Activated CD4-positive, alpha-beta T cell treated with anti-CD3 and anti-CD28 coated beads, Interleukin-2, amount 50 U/mL, for 4 hours (primary cell): ENCODE measurements at places on chromosomes 12 and 14.

- DNase-seq, result peak; percentile 50
These were observed 199.5 kb upstream of the SFSWAP start for GRCh38 chr12:131511391-131511802.

DNA sequence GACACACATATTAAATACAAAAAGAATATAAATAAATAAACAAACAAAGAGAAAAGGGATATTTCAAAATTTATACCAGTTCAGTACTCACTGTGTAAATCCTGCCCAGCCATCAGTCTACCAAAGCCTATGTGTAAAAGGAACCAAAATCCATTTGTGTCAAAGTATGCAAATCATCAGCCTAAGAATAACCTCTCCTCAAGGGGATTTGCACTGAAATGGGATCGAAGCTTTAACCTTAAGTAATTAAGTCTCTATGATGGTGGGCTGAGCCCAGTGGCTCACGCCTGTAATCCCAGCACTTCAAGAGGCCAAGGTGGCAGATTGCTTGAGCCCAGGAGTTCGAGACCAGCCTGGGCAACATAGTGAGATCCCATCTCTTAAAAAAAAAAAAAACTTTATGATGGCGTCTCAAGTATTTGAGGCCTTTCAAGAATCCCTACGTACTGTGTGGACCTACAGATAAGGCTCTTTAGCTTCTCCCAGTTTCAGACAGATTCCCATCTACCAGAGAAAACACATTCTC, 57.8 kb upstream of the METAP2 start:
- no peak for DNase-seq

DNA sequence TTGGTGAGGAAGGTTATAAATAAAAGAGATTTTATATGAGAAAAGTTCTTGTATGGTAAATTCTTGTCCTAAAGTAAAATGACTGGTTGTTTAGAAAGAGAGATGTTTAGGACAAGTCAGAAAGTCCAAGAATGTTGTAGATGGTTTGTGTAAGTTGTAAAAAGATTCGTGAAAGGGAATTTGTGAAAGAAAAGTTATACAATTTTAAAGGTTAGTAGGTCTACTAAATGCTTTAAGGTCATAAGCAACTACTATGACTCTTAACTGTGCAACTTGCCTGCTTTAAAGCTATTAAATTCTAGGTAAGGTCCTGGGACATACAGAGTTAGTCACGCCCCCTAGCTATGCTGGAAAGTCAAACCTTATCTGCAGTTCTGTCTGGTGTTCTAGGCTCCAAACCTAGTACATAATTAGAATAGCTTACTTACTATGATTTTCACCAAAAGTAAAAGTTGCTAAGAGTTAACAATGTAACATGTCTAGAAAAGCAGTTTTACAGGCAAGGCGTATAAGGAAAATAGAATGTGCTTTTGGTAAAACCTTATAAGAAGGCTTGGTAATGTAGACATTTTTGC, 11.2 kb upstream of the DHRS2 start:
- no peak for DNase-seq

GRCh38 chr12:45217846-45218245, 2.0 kb downstream of the ANO6 start:
- no peak for DNase-seq

DNA sequence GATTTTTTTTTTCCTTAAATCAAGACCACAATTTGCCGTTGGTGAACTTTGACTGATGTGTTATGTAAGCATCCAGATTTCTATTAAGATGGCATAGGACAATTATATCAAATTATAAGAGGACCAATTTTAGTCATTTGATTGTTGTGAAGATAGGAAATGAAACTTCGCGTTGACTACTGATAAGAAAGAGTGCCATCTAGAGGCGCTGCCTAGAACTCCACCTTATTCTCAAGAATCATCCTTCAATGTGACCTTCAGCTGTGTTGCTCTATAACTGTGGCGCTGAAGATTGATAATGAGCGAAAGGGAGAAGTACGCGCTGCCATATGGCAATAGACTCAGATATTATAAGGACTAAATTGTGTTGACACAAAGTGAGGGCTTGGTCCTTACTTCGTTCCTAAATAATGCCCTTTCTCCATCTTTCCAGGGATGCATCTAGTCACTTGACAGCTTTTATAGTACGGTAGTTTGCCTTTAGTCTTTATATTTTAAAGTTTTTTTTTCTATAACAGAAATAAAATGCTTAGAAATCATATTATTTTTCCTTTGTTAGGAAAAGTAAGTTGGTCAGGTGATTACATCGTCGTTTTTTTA, 350.8 kb upstream of the STXBP6 start:
- DNase-seq, result no peak

DNA sequence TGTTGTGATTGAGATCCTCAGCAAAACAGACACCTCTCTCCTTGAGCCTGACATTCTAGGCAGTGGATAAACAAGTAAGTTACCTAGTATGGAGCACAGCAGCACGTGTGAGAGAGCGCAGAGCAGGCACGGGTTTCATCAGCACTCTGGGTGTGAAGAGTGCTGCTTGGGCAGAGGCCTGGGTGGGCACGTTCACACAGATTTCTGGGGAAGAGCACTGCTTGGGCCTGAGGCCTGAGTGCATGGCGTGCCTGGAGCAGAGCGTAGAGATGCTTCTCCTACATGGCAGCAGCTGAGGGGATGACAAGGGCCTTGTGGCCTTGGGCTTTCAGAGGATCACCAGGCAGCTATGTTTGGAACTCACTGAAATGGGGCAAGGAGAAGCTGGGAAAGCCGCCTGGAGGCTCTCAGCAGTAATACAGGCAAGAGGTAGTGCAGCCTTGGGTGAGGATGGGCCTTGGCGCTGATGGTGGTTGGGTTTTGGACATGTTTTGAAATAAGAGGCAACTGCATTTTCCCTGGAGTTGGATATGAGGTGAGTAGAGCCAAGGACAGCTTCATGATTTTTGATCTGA, 17.6 kb downstream of the CKB start:
- no peak for DNase-seq

GRCh38 chr12:56980268-56980667, 22.9 kb upstream of the RDH16 start:
- DNase-seq, result no peak

- DNase-seq, result no peak
These were observed 30.9 kb downstream of the CDKN1B start for GRCh38 chr12:12748044-12748443.

DNA sequence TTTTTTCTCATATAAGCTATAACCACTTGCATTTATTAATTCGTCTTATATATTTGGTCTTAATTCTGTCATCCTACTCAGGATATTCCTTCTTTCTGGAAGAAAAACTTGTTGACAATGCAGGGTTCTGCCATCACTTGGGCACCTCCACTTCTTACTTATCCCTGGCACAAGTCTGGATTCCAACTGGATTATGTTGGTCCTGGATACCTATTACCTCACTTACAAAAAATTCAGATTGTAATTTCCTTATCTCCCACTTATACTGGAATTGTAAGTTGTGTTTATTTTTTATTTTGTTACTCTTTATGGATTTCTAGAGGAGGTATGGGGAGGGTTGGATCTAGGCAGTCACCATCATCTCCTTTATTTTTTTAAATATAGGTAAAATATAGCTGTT, 36.7 kb downstream of the LRRIQ1 start:
- no peak for DNase-seq

GRCh38 chr14:67265131-67265530, 23.9 kb downstream of the PALS1 start:
- no peak for DNase-seq

GRCh38 chr14:43475757-43476156, 1031.3 kb downstream of the FSCB start:
- no peak for DNase-seq

DNA sequence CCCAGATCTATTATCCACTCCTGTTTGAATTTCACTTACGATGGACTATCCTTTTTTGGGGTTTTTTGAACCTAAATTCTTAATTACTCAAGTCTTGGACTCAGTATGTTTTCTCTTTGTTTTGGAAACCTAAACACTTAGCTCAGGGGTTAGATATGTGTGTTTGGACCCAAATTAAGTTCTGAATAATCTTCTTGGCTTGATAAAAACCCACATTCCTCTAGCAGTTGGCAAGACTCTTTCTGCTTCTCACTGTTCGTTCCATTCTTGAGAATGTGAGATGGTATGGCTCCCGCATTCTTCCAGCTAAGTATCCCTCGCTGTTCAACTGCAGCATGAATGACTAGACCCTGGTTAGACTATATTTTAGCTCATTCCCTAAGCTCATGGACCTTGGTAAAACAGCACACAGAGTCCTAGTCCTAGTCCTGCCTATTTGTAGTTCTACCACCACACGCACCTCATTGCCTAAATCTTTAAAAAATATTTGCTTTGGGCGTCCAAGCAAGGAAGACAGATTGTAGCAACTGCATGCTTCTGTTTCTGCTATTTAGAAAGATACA, 860.0 kb downstream of the RPS29 start:
- DNase-seq, result no peak

DNA sequence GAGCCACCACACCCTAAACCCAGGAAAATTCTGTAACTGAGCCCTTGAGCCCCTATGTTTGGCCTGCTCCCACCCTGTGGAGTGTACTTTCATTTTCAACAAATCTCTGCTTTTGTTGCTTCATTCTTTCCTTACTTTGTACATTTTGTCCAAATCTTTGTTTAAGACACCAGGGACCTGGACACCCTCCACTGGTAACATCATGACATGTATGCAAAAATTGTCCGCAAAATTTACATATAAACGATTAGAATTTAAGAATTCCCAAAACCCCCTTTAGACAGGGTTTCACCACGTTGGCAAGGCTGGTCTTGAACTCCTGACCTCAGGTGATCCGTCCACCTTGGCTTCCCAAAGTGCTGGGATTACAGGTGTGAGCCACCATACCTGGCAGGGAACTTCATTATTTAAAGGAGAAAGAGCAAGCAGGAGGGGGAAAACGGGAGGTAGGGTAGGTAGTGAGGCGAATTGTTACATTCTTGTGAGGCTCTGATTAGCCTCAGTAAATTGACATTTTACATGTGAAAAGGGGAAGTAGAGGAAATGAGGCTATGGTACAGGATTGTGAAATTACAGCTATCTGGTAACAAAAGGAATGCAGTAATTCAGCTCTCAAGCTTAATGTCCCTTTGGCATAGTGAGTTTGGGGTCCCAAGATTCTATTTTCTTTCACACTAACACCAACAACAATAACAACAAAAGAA, 27.6 kb downstream of the TUBA1A start:
- DNase-seq, result no peak
